MCF 10A (cell line): ENCODE measurements at places on chromosomes 12 and 14. TPM values are rescaled to one million over a fixed set of nuclear protein-coding genes. Genes with fewer than 3 reads are reported as not detected.

DNA sequence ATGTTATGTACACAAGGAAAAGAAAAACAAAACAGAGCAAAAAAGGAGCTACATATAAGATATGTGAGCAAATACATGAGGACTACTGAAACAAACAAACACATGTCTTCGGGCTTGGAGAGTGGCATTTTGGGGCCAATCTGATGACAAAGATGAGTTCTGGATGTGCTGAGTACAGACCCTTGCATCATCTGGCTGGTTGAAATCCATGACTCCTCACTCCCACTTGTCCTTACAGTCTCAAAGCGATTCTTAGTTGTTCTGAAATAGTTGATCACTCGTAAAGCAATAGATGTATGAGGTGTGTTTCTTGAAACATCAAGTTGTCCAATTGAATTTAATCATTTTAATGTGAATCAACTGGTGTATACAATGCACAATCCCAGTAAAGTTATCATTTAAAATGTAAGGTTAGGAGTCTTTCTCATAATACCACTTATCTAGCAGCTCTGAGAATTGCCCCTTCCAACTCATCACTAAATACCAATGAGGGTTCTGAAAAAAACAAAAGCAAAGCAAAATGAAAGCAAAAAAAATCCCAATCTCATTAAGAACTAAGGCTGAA, 136.9 kb downstream of the ITPR2 start:
- H3K4me1 ChIP-seq = peaks cover 34% of the 10 kb centered on the region
- H3K4me3 ChIP-seq = no peak overlapping the region
- peak overlapping the region; percentile 15 for H3K27ac ChIP-seq
- no peaks in the 10 kb centered on the region for H3K27me3 ChIP-seq
- H3K36me3 ChIP-seq = peaks cover 6% of the 10 kb centered on the region
- DNase-seq = peak; percentile 24

GRCh38 chr12:50302686-50303085, 19.4 kb upstream of the LIMA1 start:
- H3K27ac ChIP-seq = no peak overlapping the region
- DNase-seq = no peak
- no peaks in the 10 kb centered on the region for H3K27me3 ChIP-seq

FOXM1 gene
- 31.7 and 49.9 TPM in 2 replicates for total RNA-seq

GRCh38 chr14:47284283-47284682, 391.1 kb downstream of the MDGA2 start:
- no peak overlapping the region for H3K4me3 ChIP-seq
- no peak for DNase-seq
- H3K27ac ChIP-seq = no peak overlapping the region
- no peaks in the 10 kb centered on the region for H3K36me3 ChIP-seq

- no peaks in the 10 kb centered on the region for H3K4me1 ChIP-seq
- H3K36me3 ChIP-seq = no peaks in the 10 kb centered on the region
- no peak overlapping the region for H3K4me3 ChIP-seq
- no peak for DNase-seq
Measured at GRCh38 chr14:65738339-65738738, 325.8 kb downstream of the FUT8 start.
